ENCODE measurements at places on chromosomes 2 and 18.

DNA sequence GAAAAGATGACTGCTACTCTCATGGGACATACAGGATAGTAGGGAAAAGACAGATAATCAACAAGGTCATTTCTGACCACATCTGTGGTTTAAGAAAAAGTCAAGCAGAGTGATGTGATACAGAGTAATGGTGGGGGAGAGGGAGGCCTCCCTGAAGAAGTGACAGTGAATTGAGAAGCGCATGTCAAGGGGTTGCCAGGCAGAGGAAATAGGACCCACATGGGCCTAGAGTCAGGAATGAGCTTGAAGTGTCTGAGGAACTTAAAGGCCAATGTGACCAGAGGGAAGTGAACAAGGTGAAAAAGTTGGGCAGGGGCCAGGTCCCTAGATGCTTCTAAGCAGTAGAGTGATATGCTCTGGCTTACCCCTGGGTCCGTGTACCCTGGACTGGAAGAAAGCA lies 113.5 kb upstream of the PPP1CB start:
- no peak for DNase-seq

DNA sequence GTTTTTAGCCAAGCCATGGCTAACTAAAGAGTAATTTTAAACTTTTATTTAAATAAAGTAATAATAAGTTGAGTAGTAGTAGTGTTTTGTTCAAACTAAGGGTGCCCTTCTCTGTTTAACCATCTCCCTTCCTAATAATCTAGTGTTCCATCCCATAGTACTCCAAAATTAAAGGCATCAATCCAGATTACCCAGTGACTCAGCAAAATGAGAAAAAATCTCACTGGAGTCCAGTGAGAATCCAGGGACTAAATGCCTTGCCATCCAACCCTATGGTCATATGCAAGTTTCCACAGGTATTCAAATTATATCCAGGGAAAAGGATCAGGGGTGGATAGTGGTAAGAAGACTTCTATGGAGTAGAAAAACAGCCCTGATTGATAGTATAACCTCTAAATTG lies 19.6 kb upstream of the VRK2 start:
- no peak for DNase-seq

- DNase-seq, result no peak
Measured at GRCh38 chr2:147998203-147998602, 22.3 kb downstream of the ORC4 start.

- DNase-seq, result no peak
Measured at GRCh38 chr2:83650161-83650560, 808.9 kb downstream of the SUCLG1 start.

DNA sequence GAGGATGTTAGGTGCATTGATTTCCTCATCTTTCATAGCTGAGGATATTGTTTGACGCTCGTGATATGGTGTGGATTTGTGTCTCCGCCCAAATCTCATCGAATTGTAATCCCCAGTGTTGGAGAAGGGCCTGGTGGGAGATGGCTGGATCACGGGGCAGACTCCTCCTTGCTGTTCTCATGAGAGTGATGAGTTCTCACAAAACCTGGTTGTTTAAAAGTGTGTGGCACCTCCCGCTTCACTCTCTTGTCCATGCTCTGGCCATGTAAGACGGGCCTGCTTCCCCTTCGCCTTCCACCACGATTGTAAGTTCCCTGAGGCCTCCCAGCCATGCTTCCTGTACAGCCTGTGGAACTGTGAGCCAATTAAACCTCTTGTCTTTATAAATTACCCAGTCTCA lies 28.4 kb upstream of the GPC1 start:
- DNase-seq, result no peak

- DNase-seq, result no peak
Measured at GRCh38 chr18:21369146-21369545, 127.1 kb downstream of the GREB1L start.

- DNase-seq, result no peak
Measured at GRCh38 chr18:39365836-39366485, 1800.4 kb upstream of the CELF4 start.

- no peak for DNase-seq
Measured at GRCh38 chr18:10316778-10317177, 137.7 kb upstream of the APCDD1 start.

DNA sequence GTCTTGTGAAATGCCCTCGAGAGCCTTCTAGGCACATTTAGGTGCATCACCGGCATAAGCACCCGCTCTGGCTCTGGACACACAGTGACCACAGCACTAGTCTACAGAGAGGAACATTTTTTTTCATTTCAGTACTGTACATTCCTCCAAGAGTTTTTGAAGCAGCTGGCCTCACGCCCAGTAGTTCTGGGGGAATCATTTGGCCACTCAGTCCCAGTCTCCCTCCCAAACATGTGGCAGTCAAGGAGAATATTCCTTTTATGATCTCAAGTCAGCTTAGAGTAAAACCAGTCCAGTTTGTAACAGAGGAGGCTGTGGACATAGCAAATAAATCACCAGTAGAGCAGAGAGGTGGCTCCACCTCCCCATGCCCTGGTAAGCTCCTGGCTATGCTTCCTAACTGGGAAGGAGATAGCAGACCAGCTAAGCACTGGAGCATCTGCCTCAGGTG lies 48.1 kb downstream of the KCNE4 start:
- no peak for DNase-seq

DNA sequence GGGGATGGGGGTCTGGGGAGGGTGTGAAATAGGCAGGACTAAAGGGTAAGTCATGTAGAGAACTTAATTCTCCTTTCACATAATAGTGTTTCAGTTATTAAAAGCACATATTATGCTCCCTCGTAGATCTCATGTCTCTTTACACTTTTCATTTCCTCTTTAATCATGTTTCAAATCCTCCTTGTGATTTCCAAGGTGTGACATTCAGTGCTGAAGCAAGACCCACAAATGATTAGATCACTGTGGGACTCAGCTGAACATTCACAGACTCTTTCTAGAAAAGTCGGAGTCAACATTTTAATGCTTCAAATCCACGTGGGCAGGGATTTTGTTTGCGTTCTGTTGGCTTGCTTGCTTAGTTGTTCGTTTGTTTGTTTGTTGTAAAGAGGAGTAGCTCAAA lies 34.7 kb upstream of the CALCRL start:
- DNase-seq, result no peak

- no peak for DNase-seq
Measured at GRCh38 chr2:33509908-33510585, 33.6 kb downstream of the RASGRP3 start.

GRCh38 chr2:224925810-224926100 lies 116.5 kb downstream of the DOCK10 start:
- no peak for DNase-seq

GRCh38 chr2:98605076-98605475 lies 3.2 kb downstream of the COA5 start:
- DNase-seq, result no peak

- peak; percentile 92 for DNase-seq
Measured at GRCh38 chr2:98444436-98445176, at the start of gene INPP4A. Gene INPP4A, plus strand, starts transcription at chr2:98444858. Its CDS starts 75,191 bp downstream, at chr2:98520049.

GRCh38 chr2:19818039-19818438 lies 83.7 kb downstream of the TTC32 start:
- DNase-seq, result no peak

DNA sequence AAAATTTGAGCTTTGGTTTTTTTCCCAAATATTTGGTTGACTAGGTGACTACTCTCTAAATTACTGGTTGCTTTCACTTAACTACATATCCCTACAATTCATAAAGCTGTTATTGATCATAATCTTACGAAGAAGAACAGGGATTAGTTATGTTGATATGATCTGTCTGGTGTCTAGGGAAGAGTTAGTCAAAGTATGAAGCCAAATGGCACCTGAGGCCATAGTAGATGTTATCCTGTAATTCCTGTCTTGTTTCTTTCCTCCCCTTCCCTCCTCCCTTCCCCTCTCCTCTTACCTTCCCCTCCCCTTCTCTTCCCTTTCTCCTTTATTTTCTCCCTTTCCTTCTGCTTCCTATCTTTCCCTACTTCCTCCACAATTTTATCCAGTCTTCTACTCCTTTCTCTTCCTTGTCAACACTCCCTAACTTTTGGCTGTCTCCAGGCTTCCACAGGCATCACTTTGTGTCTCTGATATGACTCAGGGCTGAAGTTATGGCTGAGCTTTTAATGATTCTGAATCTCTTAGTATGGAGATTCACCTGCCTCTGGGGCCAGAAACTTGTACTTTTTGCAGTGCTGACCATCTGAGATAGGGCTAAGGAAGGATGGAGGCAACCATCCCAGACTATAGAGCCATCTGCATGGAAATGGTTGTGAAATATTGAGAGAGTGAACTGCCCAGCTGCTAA lies 149.9 kb upstream of the TCF4 start:
- DNase-seq, result no peak

DNA sequence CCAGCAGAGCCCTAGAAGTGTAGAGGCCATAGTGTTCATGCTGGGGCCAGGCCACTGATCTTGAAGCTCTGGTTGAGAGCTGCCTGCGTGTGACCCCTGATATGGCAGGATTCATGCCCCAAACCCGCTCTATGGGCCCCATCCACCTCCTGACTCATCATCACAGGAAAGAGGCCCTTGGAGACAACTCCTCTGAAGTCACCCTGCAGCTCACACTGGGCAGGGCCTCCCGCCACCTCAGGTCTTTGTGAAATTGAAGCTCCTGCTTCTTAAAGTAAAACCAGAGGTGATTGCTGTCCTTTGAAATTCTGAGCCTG lies 12.0 kb upstream of the TUBB6 start:
- no peak for DNase-seq

GRCh38 chr2:204072443-204073324 lies 136.1 kb downstream of the ICOS start:
- peak; percentile 71 for DNase-seq

GRCh38 chr18:76640438-76640837 lies 145.4 kb upstream of the ZNF516 start:
- DNase-seq, result no peak

DNA sequence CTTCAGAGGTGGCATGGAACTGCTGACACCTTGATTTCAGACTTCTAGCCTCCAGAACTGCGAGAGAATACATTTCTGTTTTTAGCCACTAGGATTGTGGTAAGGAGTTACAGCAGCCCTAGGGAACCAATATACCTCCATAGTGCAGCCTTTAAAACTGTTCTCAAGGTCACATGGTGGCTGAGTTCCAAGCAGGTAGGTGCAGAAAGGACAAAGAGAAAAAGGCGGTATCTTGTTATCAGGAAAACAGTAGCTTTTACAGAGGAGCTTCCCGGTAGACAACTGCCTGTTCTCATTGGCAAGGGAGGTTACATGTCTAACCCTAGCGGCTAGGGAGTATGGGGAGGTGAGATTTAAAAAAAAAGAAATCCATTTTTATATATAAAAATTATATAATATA lies 96.2 kb upstream of the BCL2L11 start:
- DNase-seq, result no peak

DNA sequence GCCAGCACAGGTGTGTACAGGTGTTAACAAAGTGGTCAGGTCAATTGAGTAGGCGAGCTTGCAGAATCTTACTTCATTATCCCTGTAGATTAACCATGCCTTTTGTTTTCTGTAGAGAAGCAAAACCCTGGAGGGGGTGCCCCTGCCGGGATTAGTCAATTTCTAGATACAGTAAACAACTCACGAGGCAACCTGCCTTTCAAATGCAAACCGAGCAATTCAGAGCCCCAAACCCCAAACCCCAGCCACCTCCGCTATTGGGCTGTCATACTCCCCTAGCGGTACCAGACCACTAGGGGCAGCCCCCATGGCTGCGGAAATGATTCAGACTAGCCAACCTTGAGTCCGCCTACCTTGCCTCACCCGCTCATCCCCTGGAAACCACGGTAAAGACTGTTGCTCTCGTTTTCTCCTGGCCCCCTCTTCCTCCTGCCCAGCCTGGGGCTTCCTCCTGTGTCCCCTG lies 61.4 kb upstream of the KIF5C start:
- DNase-seq, result no peak

DNA sequence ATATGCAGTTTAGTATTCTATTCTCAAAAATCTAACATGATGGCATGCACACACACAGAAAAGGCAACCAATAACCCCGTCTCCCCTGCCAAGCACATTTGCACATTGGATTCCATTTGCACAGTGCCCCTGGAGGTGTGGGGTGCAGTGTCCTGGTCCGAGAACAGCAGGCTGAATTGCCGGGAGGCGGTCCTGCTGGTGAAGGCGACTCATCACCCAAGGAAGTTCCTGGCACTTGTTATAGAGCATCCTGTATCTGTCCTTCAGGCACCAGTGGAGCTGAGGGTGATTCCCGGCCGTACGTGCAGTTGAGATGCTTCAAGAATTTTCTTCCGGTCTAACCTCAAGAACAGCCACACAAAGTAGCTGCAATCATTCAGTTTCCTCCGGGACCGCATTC lies 73.0 kb upstream of the RAB12 start:
- DNase-seq, result no peak

- DNase-seq, result no peak
Measured at GRCh38 chr2:16727256-16727655, 61.6 kb upstream of the CYRIA start.

DNA sequence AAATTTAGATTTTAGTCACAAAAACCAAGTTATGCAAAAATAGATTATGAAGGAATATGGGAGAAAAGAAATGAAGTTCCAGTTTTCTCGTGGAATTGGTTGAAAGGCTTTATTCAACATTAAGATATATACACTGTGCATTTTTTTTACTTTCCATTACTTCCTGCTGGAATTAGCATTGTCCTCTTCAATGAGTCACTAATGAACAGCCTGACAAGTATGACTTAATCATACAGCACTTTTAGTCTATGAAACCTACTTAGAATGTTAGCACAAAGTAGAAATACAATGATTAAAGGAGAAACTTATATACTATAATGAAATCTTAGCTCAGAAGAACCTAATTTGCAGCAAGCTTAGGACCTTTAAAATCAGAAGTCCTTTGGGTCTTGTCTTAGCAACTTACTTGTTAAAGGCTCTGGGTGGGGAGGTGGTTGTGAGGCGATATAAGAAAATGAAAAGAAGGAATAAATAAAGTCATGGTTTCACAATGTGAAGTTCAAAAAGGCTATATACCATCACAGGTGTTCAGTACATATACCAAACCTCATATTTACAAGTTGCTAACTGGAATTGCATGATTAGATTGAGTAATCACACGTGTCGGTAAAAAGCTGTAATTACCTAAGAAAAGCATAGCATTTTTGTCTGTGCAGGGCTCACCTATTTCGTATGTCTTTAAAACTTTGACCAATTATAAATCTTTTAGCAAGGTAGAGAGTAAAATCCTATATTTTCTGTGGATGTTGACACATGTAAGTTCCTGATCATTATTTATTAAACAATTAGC lies 236.8 kb downstream of the CAMKMT start:
- no peak for DNase-seq

DNA sequence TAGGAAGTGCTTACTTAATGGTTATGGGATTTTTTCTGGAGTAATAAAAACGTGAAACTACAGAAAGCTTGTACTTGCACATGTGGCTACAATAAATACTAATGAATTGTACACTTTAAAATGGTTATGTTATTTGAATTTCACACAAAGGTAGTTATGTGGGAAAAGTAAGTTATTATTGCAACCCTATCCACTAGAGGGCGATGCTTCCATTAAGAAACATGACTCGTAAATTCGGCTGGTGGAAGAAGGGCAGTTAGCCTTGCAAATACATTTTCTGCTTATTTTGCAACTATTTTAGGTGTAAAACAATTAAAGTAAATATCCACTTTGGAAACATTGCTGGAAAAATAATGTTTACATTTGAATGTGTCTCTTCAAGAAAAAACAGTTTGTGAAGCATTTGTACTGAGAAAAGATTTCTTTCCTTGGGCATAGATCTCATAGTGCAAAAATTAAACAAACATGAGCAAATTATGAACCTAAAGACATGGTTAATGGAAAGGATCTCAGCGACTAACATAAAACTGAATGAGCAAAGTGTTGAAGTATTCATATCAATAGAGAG lies 68.1 kb upstream of the CSRNP3 start:
- DNase-seq, result peak; percentile 30

- peak; percentile 78 for DNase-seq
Measured at GRCh38 chr2:17538844-17539554, 1.5 kb upstream of the VSNL1 start.

All from nephron progenitor cell (in vitro differentiated cells).